ENCODE measurements at places on chromosomes 1 and 21. TPM values are rescaled to one million over a fixed set of nuclear protein-coding genes. Genes with fewer than 3 reads are reported as not detected.

Gene VASH2
- total RNA-seq: not detected

Gene LCE1A
- not detected for total RNA-seq

Gene APP
- total RNA-seq: 364 TPM

Gene FCRL2
- total RNA-seq: not detected

Gene OR2T12
- total RNA-seq: not detected

Gene AK5
- 17.1 TPM for total RNA-seq

Gene ARHGEF19
- 8.2 TPM for total RNA-seq

Gene UBE2U
- total RNA-seq: 0.29 TPM

Gene MYCL
- total RNA-seq: 0.44 TPM

Gene OR2M3
- total RNA-seq: under 0.01 TPM

Gene CRYZ
- 43.8 TPM for total RNA-seq

Gene OR10Z1
- total RNA-seq: not detected

Gene UBL4B
- not detected for total RNA-seq
